Mesenteric fat pad (tissue), 1 donor: ENCODE measurements at places on chromosomes 7 and 10. TPM values are rescaled to one million over a fixed set of nuclear protein-coding genes. Genes with fewer than 3 reads are reported as not detected.

SPDYE8 gene
- total RNA-seq = not detected

GPR85 gene
- 1.1 TPM for total RNA-seq

DNA sequence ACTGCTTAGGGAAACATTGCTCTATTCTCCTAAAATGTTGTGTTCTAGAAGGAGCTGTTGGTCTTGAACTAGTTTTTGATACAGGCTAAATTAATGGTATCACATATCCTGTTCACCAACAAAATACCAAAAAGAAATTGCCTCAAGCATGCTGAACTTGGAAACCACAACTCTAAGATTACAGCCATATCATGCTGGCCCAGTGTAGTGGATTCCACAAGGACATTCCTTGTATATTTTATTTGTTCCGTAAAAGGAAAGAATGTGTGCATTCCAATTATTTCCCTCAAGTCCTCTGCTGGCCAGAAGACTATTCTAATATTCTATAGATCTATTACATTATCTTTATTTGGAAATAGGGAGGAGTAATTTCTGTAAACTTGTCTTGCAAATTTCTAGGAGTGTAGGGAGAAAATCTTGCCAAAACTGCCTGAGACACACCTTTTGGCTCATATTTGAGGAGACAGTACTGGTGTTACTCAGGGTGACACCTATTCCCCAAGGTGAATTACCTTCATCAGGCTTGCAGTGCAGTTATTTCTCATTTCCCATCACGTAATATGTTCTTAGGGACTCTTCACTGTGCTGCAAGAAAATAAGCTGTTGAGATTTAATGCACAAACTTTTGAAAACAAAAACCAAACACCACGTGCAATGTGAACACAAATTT lies 1.9 kb upstream of the NEBL start:
- no peak for DNase-seq

MINDY3 gene
- total RNA-seq = 25.4 TPM

DNA sequence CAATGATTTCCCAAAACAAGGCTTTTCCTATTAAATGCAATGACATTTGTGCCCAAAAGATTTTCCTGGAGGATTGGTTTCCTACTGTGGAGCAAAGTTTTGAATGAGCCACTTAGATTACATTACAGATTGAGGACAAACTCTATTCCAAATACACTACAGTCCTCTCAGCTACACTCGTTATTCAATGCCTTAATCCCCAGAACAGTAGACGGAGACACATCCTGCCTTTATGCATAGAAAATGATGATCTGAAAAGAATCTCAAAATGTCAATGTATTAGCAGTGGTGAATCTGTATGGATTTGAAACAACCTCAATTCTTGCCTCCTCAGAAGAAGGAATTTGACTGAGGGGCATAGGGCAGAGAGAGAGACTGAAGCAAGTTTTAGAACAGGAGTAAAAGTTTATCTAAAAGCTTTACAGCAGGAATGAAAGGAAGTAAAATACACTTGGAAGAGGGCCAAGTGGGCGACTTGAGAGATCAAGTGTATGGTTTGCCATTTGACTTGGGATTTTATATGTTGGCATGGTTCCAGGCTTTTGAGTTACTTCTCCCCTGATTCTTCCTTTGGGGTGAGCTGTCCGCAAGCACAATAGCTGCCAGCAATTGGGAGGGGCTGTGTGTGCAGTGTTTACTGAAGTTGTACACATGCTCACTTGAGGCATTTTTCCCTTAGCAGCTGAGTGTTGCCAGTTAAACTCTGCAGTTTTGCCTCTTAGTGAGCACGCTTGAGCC lies 891.9 kb upstream of the MBL2 start:
- DNase-seq = no peak

SRGN gene
- 404 TPM for total RNA-seq

CDHR3 gene
- total RNA-seq = 35.7 TPM

ZNF273 gene
- 2.1 TPM for total RNA-seq

DNA sequence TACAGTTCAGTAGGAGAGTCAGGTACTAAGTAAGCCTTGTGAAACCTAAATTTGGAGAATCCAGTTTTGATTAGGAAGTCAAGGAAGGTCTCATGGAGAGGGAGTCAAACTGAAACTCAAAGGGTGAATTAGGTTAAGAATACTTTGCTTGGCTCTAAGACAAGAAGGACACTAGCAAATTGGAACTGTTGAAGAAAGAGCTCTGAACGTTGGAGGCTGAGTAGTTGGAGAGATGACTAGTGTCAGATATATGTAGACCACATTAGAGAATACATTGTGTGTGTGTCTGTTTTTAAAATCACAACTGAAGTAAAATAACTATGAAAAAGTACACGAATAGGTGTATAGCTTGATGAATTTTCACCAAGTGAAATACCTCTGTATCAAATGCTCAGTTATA lies 6.3 kb downstream of the VPS26A start:
- no peak for DNase-seq

- no peak for DNase-seq
Measured at GRCh38 chr7:47670729-47671128, 88.8 kb upstream of the TNS3 start.

- no peak for DNase-seq
Measured at GRCh38 chr7:139011373-139011772, 24.5 kb downstream of the ZC3HAV1L start.

GRCh38 chr7:77980087-77980713 lies 181.6 kb downstream of the PHTF2 start:
- DNase-seq = no peak

ARHGAP21 gene
- total RNA-seq = 131 TPM

DNA sequence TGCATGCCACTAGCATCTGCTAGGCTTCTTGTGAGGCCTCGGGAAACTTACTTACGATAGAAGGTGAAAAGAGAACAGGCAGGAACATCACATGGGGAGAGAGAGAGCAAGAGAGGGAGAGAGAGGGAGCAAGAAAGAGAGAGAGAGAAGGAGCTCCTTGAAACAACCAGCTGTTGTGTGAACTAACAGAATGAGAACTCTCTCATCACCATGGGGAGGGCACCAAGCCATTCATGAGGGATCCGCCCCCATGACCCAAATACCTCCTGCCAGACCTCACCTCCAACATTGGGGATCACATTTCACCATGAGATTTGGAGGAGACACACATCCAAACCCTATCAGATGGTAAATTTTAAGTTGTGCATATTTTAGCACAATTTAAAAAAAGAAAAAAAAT lies 1217.2 kb downstream of the TYW1 start:
- DNase-seq = no peak

DNA sequence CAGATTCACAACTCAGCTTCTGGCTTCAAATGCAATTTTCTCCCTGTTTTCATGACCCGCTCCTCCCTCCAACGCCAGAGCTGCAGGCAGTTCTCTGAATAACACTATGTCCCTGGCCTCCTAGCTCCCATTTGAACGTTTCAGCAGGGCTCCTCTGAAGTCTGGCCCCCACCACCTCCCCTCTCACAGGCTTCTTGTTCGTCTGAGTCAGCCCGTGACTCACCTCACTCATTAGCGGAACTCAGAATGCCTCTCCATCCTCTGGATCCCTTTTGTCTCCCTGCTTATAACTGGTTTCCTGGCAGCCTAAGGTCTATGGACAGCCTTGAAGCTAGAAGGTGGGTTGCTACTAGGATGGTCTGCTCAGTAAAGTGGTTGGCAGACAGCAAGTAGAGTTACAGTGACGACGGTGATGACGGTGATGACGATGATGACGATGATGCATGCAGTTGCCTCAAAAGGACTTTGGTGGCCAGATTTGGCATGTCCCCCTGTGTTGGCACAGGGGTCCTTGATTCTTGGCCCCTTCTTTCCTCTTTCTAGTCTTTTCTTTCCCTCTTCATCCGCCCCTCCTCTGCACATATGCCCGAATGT lies 83.3 kb upstream of the MKLN1 start:
- no peak for DNase-seq

GRCh38 chr7:117237646-117238045 lies 85.2 kb downstream of the WNT2 start:
- no peak for DNase-seq

GRCh38 chr7:79093421-79093820 lies 360.0 kb downstream of the MAGI2 start:
- DNase-seq = no peak

GLI3 gene
- 25.5 TPM for total RNA-seq

DNA sequence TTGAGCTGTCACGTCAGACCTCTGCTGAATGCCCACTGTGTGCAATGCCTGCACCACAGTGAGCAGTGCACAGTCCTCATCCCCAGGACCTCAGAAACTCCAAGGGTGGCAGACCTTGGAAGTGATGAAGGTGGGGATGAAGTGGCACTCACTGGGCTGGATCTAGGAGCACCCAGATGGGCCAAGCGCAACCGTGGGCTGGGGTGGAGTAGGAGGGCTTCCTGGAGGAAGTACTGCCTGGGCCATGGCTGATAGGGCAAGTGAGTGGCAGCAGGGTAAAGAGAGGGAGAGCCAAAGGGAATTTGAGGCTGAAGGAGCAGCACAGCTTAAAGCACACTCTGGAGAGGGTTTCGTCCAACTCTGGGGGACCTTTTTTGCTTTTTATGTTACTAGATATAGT lies 52.3 kb downstream of the RBM20 start:
- no peak for DNase-seq

DNA sequence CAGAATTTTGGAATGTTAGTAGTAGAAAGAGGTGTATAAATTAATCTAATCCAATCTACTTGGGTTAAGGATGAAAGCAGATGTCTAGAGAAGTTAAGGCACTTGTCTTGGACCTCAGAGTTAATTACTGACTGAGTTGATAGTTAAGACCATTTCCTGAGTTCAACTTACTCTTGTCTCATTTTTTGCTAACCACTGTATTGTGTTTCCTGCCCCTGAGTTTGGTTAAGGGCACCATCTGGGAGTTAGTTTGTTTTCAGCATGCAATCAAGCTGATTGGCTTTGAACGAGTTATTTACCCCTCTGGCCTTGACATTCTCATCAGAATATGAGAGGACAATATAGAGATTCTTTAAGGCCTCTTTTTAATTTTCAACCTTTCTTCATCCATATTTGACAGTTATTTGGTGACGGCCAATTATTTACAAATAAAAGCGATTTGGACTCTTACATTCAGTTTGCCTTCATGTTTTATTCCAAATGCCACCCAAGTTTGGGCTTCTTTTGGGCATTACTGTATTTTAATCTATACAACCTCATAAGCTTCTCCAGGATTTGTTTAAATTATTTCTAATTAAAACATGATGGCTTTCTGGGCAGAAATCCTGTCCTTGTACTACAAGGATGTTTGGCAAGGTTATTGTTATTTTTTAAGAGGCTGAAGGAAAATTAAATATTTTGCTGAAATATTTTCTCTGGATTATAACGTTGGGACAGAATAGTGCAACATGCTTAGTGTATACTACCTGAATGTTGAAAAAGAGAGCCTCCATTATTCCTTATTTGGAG lies 225.0 kb downstream of the CACNB2 start:
- no peak for DNase-seq

COL17A1 gene
- 0.19 TPM for total RNA-seq

EVX1 gene
- total RNA-seq = 0.13 TPM

- DNase-seq = no peak
Measured at GRCh38 chr7:148623586-148624282, 33.2 kb downstream of the C7orf33 start.

- no peak for DNase-seq
Measured at GRCh38 chr10:114520453-114520852, 116.2 kb upstream of the AFAP1L2 start.

GRCh38 chr10:68463365-68464093 lies 8.2 kb downstream of the DNA2 start:
- no peak for DNase-seq

DNA sequence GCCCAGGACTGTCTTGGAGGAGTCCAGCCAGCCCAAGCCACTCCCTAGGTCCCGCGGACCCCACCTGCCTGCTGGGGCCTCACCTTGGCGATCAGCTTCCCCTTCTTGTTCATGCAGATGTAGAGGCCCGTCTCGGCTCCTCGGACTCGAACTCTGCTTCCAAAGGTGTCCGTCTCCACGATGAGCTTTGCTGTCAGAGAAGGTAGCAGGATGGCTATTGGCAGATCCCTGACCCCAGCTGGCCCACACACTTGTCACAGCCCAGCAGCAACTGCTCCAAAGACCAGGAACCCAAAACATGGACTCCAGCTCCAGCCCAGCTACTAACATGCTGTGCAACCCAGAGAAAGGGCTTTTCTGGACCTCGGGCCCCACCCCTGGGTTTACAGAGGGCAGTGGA lies 4.5 kb downstream of the FGF8 start:
- peak; percentile 73 for DNase-seq

GRCh38 chr10:117165538-117166417 lies 27.7 kb upstream of the VAX1 start:
- DNase-seq = no peak

DNA sequence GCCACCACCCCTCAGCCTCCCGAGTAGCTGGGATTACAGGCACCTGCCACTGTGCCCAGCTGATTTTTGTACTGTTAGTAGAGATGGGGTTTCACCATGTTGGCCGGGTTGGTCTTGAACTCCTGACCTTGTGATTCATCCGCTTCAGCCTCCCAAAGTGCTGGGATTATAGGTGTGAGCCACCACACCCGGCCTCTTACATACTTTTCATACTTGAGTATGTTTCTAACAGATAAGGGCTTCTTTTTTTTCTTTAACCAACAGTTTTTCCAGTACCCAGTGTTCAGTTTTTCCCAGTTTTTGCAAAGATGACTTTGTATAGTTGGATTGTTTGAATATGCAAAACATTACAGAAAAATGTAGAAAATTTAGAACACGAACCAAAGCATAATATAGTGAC lies 7.7 kb downstream of the EIF4H start:
- DNase-seq = no peak

DNA sequence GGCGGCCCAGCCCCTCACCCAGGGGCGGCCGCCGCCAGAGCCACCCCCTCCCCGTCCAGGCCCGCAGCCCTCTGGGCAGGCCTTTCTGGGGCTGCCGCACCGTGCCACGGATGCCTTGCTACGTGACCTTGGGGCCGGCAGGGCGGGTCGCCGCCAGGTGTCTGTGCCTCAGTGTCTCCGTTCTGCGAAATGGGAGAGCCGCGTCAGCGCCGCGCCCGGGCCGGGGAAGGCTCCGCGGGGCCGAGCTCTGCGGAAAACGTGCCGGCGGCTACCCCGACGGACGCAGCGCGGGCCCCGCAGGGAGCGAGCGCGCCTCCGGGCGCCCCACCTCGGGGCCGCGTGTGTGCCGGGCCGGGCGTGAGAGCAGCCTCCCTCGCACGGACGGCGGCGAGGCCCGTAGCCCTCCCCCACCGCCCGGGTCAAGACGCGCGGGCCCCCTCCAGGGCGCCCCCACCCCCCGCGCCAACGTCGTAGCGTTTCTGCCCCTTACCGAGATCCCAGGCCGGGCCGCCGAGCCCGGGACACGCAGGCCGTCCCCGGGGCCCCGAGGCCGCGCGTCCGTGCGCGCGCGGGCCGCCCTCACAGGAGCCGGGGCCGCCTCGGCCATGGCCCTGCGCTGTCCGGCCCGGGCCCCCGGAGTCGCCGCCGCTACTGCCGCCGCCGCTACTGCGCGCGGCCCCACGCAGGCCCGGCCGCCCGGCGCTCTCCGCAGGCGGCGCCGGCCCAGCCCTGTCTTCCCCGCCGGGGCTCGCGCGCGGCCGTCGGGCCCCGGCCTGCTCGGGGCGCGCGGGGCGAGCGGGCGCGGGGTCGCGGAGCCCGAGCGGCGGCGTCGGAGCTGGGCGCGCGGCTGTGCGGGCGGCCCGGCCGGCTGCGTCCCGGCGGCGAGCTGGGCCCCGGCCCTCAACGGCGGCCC lies 1.1 kb downstream of the ZNF777 start:
- no peak for DNase-seq

CUL1 gene
- total RNA-seq = 50.6 TPM

PDAP1 gene
- 88.8 TPM for total RNA-seq
